ENCODE measurements at places on chromosomes 13 and 19. TPM values are rescaled to one million over a fixed set of nuclear protein-coding genes. Genes with fewer than 3 reads are reported as not detected.

Gene KMT2B
- total RNA-seq: 61.8 TPM

Gene FGF21
- not detected for total RNA-seq

DNA sequence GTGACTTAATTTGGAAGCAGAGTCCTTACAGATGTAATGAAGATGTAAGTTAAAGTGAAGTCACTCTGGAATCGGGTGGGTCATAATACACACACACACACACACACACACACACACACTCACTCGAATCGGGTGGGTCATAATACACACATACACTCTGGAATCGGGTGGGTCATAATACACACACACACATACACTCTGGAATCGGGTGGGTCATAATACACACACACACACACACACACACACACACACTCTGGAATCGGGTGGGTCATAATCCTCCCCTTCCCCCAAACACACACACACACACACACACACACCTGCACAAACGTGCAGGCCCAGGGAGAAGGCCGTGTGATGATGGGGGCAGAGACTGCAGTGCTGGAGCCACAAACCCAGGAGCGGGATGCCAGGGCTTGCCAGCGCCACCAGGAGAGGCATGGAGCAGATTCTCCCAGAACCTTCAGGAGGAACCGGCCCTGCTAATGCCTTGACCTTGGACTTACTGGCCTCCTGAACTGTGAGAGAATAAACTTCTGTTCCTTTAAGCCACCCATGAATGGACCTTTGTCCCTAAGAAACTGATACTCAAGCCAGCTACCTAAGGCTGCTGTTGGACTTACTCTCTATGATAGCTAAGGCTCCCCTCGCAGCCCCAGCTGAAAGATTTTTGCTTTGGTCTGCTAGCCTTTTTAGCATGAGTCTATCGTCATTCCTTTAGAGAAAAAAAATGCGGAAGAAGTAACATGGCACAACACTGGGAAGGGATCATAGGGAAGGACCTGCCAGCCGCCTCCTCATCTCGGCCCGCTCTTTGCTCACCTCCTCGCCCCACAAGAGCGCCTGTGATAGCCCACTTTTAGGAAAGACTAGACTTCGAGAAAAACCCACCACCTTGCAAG is 136.2 kb upstream of the RNF113B start:
- H3K27me3 ChIP-seq: no peaks in the 10 kb centered on the region
- no peak overlapping the region for H3K4me3 ChIP-seq
- peaks cover 20% of the 10 kb centered on the region for H3K4me1 ChIP-seq

- peaks cover 34% of the 10 kb centered on the region for H3K4me1 ChIP-seq
- H3K36me3 ChIP-seq: peaks cover 13% of the 10 kb centered on the region
- DNase-seq: peak; percentile 47
Measured at GRCh38 chr19:10643968-10644259, 10.2 kb upstream of the ILF3 start.

DNA sequence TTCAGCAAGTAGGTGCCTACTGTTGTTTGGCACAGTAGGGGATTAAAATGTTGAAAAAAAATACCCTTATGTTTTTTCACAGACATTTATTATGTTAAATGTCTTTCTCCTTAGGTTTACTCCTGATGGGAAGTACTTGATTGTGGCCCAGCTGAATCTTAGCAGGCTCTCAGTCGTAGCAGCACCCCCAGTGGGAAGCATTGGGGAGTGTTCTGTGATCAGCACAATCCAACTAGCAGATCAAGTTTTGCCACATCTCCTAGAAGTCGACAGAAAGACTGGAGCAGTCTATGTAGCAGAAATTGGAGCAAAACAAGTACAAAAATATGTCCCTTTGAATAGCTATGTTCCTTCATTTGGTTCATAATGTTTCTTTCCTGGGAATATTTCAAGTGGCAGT is 9.3 kb downstream of the NHLRC3 start:
- H3K4me1 ChIP-seq: peaks cover 22% of the 10 kb centered on the region
- H3K4me3 ChIP-seq: no peak overlapping the region
- DNase-seq: no peak

DNA sequence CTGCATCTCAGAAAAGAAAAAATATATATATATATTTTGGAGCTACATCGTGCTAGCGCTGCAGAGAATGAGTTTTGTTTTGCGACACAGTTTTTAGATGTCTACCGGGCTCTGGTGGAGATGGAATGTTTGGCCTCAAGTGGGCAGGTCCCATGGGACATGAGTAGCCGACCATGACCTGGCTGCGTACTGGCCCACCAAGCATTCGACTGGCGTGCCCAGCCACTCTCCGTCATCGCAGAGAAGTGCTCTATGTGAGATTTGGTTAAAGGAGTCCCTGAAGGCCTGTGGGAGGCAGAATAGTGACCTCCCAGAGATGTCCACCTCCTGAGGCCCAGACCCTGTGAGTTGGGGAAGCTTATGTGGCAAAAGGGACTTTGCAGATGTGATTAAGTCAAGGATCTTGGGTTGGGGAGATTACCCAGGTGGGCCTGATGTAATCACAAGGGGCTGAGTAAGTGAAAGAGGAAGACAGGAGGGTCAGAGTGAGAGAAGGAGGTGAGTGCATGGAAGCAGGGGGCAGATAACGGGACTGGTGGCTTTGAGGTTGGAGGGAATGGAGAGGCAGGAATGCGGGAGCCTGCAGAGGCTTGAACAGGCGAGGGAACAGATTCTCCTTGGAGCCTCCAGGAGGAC is 821 bp upstream of the LILRB4 start:
- no peaks in the 10 kb centered on the region for H3K27me3 ChIP-seq
- no peak for DNase-seq
- H3K4me1 ChIP-seq: no peaks in the 10 kb centered on the region
- no peak overlapping the region for H3K4me3 ChIP-seq
- no peak overlapping the region for H3K27ac ChIP-seq

GRCh38 chr19:2483084-2483483 is 7.2 kb downstream of the GADD45B start:
- H3K4me1 ChIP-seq: peaks cover 6% of the 10 kb centered on the region
- H3K27me3 ChIP-seq: no peaks in the 10 kb centered on the region
- H3K36me3 ChIP-seq: peaks cover 4% of the 10 kb centered on the region
- H3K4me3 ChIP-seq: no peak overlapping the region

GRCh38 chr19:24069905-24070657 is 16.9 kb upstream of the ZNF254 start:
- DNase-seq: no peak
- no peak overlapping the region for H3K4me3 ChIP-seq
- H3K27ac ChIP-seq: no peak overlapping the region
- H3K27me3 ChIP-seq: no peaks in the 10 kb centered on the region

DNA sequence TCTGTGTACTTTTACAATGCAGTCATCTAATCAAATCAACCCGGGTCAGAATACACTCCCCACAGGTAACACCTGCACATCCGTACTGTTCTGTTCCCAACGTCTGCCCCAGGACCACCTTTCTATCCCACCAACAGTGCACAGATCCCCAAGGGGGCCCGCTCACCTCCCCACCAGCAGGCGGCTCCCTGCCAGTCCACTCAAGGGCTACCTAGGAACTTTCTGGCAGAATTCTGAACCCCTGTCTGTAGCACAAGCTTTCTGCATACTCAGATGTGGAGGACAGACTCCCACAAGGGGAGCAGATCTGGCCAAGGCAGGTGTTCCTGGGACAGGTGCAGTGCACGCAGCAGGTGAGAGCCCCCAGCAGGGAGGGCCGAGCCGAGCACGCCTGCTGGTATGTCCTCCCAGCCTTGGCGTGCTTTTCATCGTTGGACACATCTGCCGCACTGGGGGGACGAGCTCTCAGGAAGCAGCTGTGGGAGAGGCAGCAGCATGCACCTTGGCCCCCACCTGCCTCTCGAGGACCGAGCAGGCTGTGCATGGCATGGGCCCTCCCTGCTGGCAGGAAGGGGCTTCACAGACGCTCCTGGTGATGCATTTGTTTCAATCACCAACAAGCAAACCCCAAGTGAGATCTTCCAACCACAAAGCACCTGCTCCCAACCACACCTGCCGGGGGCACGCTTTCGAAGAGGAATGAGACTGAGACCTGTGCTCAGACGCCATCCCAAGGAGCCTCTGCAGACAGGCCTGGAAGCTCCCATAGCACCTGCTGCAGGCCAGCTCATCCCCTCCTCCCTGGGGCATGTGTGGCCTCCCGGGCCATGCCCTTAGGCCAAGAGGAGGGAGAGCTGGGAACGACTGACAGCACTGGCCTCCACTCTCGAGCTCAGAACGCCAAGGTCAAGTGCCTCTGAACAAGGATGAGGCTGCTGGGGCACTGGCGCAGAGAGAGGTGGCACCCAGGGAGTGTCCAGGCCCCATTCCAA is 35.9 kb downstream of the RAB20 start:
- no peaks in the 10 kb centered on the region for H3K36me3 ChIP-seq
- H3K27me3 ChIP-seq: no peaks in the 10 kb centered on the region
- H3K27ac ChIP-seq: no peak overlapping the region
- H3K4me1 ChIP-seq: peaks cover 38% of the 10 kb centered on the region

DNA sequence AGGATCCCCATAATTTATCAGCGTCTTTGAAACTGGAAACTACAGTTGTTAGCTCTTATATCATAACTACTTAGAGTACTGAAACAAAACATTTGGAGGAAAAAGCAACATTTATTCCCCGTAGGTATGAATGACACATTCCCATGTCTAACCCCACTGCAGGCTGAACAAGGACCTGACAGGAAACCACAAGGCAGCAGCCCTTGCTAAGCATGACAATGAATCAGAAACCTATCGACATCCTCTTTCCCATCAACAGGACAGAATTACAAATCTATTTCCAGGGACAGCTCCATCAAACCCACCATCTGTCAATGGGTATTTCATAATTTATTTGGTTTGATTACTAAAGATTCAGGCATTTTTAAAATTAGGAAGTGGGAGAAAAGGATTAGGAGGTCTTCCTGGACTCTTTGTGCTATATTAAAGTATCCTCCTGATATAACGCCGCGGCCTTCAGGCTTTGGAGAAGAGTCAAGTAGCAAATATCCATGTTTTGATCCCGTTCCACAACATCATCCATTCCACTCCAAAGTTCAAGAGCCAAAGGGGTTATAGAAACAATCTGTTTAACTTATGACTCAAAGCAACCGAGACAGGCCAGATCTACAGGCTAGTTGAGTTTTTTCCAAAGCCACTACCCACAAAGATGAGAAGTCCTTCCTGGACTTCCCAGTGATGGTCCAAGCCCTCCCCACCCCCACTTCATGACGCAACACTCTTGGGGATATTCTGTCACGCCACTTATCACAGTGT is 51.1 kb downstream of the FAM216B start:
- H3K4me1 ChIP-seq: peaks cover 11% of the 10 kb centered on the region
- no peak overlapping the region for H3K4me3 ChIP-seq
- H3K27ac ChIP-seq: no peak overlapping the region
- DNase-seq: no peak
- H3K36me3 ChIP-seq: no peaks in the 10 kb centered on the region
- H3K27me3 ChIP-seq: no peaks in the 10 kb centered on the region

- peaks cover 29% of the 10 kb centered on the region for H3K4me1 ChIP-seq
- peak overlapping the region; percentile 97 for H3K27ac ChIP-seq
- no peak for DNase-seq
- peaks cover 7% of the 10 kb centered on the region for H3K36me3 ChIP-seq
- peak overlapping the region; percentile 81 for H3K4me3 ChIP-seq
Measured at GRCh38 chr19:54191811-54192453, 824 bp downstream of the TSEN34 start.

- peak; percentile 62 for DNase-seq
- H3K27ac ChIP-seq: peak overlapping the region; percentile 97
- no peaks in the 10 kb centered on the region for H3K27me3 ChIP-seq
- H3K4me1 ChIP-seq: peaks cover 10% of the 10 kb centered on the region
- peak overlapping the region; percentile 88 for H3K4me3 ChIP-seq
Measured at GRCh38 chr19:2426611-2427428, 566 bp downstream of the TIMM13 start.

DNA sequence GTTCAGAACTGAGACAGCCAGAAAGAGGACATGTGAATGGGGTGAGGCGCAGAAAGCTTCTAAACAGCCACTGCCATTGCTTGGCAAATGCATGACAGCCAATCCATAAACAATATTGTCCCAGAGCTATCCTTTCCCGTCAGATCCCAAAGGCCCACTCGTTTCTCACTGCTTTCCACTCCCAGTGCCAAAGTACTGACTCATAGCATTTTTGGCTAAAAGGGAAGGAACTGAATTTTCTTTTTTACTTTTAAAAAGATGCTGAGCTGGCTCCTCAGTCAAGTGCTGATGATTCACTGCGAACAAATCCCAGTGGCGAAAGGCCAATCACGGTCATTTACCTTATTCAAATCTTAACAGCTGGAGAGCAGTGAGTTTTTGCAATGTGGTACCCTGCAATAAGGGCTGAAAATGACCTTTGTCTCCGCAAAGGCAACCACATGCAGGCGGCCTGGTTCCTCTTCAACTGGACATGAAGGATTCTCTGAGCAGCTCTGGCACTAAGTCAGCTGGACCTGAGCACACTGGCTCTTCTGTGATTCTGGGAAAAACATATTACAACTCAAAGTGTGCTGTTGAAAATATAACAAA is 151.7 kb downstream of the DCLK1 start:
- H3K4me1 ChIP-seq: peaks cover 12% of the 10 kb centered on the region
- no peak for DNase-seq
- H3K27ac ChIP-seq: no peak overlapping the region
- H3K27me3 ChIP-seq: no peaks in the 10 kb centered on the region

DNA sequence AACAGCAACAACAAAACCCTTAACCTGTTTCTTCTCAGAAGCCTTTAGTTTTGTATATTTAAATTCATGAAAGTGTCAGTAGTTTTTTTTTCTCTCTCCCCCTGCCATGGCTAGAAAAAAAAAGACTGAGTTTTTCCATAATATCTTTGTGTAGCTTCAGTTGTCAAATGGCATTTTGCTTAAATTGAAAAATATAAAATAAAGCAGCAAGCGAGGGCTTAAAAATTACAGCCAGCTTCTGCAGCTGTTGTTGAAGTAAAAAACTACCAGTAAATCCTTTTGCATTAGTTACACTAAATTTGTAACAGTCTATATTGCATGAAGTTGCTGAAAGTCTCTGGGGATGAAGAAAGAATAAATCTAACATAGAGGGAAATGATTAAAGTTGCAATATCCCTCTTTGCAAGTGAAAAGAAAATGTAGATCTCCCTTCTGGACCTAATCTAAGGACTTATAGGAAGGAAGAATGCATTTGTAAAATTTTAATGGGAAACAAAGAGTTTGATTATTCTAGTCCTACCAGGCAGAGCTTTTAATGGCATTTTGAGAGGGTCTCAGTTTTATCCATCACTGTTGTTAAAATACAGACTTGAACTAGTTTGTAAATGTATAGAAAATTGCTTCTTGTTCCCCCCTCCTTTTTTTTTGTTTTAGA is 215.7 kb downstream of the ATP8A2 start:
- no peaks in the 10 kb centered on the region for H3K27me3 ChIP-seq
- H3K4me3 ChIP-seq: no peak overlapping the region
- H3K27ac ChIP-seq: no peak overlapping the region
- peaks cover 19% of the 10 kb centered on the region for H3K4me1 ChIP-seq
- no peak for DNase-seq

DNA sequence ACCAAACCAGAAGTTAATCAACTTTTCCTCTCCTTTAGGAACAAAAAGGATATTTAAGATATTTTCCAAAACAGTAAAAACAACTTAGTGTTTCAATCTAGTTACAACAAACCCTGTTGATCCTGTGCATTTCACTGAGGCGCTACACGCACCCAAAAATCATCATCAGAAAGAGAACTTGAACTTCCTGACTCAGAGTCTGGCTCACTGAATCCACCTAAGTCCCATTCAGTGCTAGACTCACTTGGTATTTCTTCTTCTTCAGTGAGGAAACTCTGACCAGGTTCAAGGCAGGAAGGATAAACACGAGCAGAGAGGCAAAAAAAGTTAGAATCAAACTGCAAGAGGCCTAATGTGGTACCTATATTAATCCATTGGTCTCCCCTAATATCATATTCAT is 2.2 kb downstream of the KBTBD6 start:
- H3K27me3 ChIP-seq: no peaks in the 10 kb centered on the region
- H3K36me3 ChIP-seq: peaks cover 9% of the 10 kb centered on the region
- H3K27ac ChIP-seq: no peak overlapping the region
- no peak for DNase-seq

GRCh38 chr13:66137384-66137783 is 1092.8 kb downstream of the PCDH9 start:
- no peak overlapping the region for H3K4me3 ChIP-seq
- no peaks in the 10 kb centered on the region for H3K27me3 ChIP-seq
- no peak for DNase-seq
- no peaks in the 10 kb centered on the region for H3K36me3 ChIP-seq

Measured in mesothelial cell of epicardium (in vitro differentiated cells).